ENCODE measurements at places on chromosomes 11 and 22.

- DNase-seq = no peak
These were observed 151.5 kb downstream of the ATG16L2 start for GRCh38 chr11:72965672-72966071.

DNA sequence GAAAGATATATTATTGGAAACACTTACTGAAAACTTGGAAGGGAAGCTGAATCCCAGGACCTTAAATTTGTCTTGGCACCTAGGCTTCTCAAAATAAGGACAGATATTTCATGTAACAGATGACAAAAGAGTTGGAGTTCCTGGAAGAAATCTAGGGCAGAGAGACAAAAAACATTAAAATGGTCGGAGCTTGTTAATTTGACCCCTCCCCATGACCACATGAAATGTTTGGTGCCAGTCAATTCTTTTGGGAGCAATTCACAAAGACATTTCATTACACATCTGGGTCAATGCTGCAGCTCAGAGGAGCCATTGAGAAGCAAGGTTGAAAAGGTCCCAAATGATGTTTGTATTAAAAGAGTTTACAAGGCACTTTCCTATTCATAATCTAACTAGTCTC is 162.0 kb upstream of the GUCY1A2 start:
- no peak for DNase-seq

- no peak for DNase-seq
These were observed 760.3 kb downstream of the CNTN5 start for GRCh38 chr11:99781074-99781473.

GRCh38 chr11:74465291-74465708 is 2.0 kb downstream of the KCNE3 start:
- no peak for DNase-seq

GRCh38 chr11:46259971-46260560 is 17.4 kb upstream of the CREB3L1 start:
- DNase-seq = no peak

GRCh38 chr11:105130189-105130813 is 9.3 kb downstream of the CARD18 start:
- no peak for DNase-seq

GRCh38 chr11:128540469-128540868 is 46.9 kb downstream of the ETS1 start:
- DNase-seq = no peak

- no peak for DNase-seq
These were observed at the start of gene C11orf16 for GRCh38 chr11:8932564-8933180. Gene C11orf16, minus strand, starts transcription at chr11:8932947. Its CDS starts 639 bp downstream, at chr11:8932308.

GRCh38 chr11:85758026-85758425 is 52.9 kb downstream of the SYTL2 start:
- DNase-seq = no peak

- no peak for DNase-seq
These were observed 5.2 kb downstream of the APOBEC3B start for GRCh38 chr22:38987171-38987895.

DNA sequence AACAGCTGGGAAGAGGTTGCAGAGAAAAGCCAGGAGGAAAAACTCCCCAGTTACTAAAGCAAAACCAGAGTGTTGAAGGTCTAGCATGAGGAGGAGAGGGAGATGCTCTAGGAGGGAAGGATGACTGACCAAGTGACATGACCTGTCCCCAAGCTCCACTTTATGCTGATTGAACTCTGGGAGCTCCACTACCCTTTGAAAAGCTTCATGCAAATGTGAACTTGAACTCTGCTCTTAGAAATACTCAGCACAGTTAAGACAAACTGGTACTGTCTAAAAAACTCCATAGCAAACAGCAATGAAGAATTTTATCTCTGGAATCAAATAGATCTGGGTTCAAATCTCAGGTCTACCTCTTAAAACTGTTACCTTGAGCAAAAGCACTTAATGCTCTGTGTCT is 14.5 kb upstream of the POU2AF1 start:
- DNase-seq = no peak

- DNase-seq = no peak
These were observed 125.1 kb downstream of the BCR start for GRCh38 chr22:23305321-23305910.

DNA sequence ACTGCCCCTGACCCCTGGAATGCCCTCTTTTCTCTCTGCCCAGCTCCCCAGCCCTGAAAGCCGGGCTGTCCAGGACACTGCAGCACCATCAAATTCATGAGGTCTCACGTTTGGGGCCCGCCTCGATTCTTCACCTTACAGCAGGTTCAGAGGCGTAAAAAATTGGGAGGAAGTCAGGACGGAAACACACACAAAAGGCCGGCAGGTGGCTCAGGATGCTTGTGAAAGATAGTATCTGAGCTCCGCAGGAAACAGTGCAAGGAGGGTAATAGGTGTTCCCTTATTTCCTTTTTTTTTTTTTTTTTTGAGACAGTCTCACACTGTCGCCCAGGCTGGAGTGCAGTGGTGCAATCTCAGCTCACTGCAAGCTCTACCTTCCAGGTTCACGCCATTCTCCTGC is 4.1 kb downstream of the RFPL2 start:
- DNase-seq = no peak

DNA sequence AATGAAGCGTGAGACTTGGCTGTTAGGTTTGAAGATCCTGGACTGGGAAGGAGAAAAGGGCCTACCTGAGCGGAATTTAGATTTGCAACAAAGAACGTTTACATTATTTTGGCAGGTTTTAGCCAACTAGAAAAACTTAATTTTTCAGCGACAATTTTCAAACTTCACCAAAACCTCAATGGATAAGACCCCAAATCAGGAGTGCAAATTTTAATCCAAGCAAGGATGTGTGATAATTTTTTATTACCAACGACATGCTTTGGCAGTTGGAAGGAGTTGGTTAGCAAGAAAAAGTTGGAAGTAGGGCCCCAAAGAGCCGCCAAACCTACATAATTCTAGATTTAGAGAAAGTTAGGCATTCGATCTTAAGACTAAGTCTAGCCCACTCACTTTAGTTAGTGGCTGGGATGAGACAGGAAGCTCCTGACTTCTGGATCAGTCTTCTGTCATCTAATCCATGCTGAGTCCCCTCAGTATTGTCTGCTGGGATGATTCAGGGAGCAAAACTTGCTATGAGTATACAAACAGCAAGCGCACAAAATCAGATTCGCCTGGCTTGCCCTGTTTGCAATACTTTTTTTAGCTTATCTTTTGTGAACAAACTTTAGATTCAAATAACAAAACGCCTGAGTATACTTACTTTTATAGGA is 787 bp upstream of the RDX start:
- DNase-seq = no peak

DNA sequence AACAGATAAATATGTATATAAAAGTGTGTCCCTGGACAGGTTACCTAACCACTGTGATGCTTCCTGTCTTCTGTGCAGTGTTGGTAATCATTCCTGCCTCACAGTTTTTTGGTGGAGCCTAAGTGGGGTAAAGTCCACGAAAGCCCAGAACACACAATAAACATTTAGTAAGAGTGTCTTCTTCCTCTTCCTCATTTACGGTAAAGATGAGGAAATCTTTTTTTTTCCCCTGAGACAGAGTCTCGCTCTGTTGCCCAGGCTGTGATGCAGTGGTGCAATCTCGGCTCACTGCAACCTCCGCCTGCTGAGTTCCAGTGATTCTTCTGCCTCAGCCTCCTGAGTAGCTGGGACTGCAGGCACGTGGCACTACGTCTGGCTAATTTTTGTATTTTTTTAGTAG is 117.1 kb downstream of the LDLRAD3 start:
- DNase-seq = no peak

DNA sequence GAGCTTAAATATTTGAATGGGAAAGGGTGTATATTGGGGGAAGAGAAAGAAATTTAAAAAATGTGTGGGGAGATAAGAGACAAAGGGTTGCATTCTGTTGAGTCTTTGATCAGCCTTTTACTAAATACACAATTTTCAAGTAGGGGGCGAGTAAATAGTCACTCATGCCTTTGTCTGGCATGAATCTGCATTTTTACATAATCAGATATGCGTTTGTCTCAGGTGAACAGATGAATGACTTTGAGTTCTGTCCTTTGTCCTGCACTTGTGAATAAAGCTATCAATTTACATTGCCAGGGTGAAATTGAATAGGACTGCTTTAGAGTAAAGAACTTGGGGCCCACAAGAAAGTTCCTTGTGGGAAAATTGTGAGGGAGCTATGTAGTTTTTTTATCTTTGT is 523.6 kb upstream of the LUZP2 start:
- DNase-seq = no peak

GRCh38 chr11:127939000-127939399 is 648.4 kb downstream of the ETS1 start:
- no peak for DNase-seq

- no peak for DNase-seq
These were observed 326.3 kb downstream of the ETS1 start for GRCh38 chr11:128261011-128261421.

Measured in naive thymus-derived CD8-positive, alpha-beta T cell (primary cell).